NCI-H1436 treated with DMSO at 0.1 percent for 48 hours (cell line): ENCODE measurements at places on chromosomes 3 and 15.

DNA sequence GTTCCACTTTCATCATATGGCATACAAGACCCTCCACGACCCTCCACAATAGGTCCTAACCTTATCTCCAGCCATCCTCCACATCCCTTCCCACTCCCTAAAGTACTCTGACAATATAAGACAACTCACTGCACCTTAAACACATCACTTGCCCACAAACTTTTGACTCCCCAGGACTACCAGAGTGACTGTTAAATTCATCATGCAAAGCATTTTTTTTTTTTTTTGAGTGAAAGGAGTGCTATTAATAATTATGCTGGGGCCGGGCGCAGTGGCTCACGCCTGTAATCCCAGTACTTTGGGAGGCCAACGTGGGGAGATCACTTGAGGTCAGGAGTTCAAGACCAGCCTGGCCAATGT lies 55.8 kb downstream of the OSBPL10 start:
- DNase-seq = no peak

GRCh38 chr3:4340077-4340410 lies 36.9 kb downstream of the SETMAR start:
- DNase-seq = no peak

- no peak for DNase-seq
Measured at GRCh38 chr15:97986781-97987180, 26.3 kb downstream of the ARRDC4 start.

GRCh38 chr3:72065872-72066641 lies 281.1 kb upstream of the PROK2 start:
- DNase-seq = no peak

GRCh38 chr3:133937756-133938601 lies 42.3 kb upstream of the RAB6B start:
- DNase-seq = no peak
